ENCODE measurements at places on chromosomes 3 and 15. TPM values are rescaled to one million over a fixed set of nuclear protein-coding genes. Genes with fewer than 3 reads are reported as not detected.

DNA sequence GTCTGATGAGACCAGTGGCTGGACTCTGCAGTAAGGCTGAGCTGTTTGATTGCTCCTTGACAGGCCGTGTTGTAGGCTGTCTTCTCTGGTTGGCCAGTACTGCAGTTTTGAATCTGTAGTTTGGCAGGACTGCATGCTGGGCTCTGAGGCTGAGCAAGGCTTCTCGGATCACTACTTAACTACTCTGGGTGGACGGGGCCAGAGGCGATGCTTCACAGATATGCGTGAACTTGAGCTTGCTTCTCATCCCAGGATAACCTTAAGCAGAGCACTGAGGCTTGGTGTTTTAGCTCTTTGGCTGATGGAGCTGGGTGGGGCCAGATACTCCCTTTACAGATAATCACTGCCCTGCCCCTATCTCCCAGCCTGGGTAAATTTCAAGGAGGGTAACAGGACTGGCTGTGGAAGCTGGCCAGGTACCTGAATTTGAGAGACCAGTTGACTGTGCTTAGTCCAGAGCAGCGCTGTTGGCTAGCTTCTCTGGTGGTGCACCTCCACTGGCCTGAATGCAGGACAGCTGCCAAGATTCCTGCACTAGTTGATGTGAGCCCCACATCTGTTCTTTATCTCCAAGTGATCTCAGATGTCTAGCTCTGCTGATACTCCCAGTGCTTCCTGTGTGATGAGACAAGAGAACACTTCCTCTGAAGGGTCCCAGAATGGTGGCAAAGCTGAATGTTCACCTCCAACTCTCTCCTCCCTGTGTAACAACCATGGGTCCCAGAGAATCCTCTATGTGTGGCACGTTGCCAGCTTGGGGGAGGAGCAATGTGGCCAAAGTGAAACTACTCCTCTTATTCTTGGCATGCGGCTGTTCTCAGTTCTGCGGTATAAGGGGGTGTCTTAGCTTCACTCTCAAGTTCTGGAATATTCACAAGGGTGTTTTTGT, 37.9 kb downstream of the RPL39L start:
- DNase-seq, result peak; percentile 58

DNA sequence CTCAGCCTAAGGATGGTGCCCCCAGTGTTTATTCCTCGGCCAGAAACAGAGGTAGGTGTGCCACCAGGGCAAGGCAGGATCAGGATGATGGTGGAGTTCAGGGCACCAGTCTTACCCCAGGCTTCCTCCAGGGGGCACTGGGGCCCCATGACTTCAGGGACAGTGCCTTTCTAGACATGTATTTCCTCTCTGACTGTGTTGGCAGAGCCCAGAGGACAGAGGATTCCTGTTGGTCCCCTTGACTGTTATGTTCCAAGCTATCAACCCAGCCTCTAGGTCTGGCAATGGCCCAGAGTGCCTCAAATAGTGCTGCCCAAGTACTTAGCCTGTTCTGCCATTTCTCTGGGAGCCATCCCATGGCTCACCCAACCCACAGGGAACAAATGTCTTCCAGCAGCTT, 2.8 kb downstream of the HEMK1 start:
- peak; percentile 59 for DNase-seq

DNA sequence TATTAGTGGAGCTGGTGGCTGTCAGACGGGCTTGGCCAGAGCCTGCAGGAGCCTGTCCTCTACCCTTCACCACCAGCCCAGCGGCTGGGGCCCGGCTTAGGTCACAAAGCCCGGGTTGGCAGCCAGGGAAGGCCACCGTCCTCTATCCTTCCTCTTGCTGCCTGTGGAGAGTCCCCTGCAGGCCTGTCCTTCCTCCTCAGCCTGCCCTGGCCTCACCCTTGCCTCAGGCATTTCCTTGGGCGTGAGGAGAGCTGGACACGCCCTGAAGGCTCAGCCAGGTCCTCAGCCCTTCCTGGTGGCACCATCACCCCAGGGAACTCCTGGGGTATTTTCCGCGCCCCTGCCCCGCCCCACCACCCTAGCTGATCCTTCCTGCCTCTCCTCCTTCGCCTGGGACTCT, 7.7 kb downstream of the CHAC1 start:
- peak; percentile 65 for DNase-seq

DNA sequence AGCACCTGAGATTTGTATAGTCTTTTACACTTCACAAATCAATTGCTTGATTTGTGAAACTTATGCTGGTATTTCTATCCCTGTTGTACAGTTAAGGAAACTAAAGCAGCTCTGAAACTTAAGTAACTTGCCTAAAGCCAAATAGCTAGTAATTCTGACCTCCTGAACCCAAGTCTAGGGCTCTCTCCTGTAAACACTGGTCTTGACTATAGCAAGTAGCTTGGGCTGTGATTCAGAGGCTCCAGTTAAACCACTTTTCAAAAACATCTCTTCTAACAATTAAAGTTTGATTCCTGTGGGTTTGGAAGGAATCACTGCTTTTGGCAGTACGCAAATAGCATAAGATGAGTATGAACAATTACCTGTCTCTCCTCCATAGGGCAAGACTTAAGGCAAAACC, 18.5 kb upstream of the CMTM8 start:
- DNase-seq, result no peak

BMF gene
- total RNA-seq, result 0.83 TPM

SMCO1 gene
- not detected for total RNA-seq

- DNase-seq, result no peak
These were observed 128.6 kb downstream of the DCLK3 start for GRCh38 chr3:36635731-36636130.

- DNase-seq, result no peak
These were observed 961 bp downstream of the HAPLN3 start for GRCh38 chr15:88894348-88894818.

DNA sequence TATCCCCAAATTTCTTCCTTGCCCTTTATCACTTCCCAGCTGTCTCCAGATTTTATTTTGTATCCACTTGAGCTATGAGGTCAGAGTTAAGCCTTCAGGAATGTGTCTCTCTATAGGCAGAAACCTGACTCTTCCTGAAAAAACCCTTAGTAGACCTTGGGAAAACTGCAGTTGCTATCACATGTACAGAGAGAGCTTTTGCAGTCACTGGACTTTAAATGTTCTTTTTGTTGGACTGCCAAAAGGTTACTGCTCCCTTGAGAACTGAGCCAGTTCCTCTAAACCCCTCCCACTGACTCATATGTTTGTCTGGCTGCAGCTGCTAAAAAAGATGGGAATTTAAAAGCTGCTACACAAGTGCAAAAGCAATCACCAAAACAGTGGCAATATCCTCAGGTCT, 169.1 kb upstream of the CCDC54 start:
- DNase-seq, result peak; percentile 98

DNA sequence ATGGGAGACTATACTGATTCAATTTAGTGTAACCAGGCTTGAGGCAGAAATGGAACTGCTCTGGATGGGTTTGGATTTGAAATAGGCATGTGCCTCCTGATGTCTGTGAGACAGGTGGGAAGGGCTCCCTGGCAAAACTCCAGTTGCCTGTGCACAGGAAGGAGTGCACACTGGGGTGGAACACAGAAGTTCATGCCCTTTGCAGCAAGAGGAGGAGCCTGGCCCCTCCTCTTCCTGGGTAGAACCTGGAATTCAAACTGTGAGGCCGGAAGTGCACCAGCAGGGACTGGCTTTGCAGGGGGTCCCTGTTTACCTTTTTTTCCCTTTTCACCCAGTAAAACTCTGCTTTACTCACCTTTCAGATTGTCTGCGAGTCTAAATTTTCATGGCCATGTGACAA, 99.9 kb downstream of the GMPS start:
- DNase-seq, result no peak

CIDEC gene
- not detected for total RNA-seq

TICRR gene
- 6.4 TPM for total RNA-seq

DNA sequence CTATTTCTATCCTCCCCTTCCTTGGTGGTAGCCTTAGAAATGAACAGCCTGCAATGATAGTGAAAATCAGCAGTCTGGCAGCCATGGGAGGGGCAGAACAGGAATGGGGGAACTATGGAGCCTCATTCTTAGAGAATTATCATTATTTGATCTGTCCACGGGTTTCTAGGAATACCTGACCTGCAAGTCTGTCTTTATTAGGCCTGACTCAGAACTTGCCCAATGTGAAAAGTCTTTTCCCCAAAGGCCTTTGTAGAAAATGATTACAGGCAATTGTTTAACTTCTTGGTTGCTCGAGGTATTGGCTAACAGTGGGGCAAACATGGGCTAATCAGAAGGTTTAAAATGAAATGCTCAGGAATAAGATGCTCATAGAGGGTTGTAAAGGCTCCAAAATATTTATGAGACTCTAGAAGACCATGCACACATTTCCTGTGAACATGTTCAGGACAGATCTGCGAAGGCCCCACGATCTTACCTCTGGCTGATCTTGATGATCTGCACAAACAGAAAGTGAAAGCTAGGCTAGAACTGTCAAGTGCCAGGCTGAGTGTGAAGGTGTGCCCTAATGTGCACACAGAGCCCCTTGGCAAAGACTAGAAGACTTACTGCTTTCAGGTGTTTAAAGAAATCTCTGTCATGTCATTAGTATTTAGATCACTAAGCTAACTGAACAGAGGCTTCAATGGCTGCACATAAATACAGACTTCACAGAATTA, 39.6 kb upstream of the LAMP3 start:
- no peak for DNase-seq

- no peak for DNase-seq
These were observed 343.2 kb downstream of the UNC13C start for GRCh38 chr15:54321426-54321825.

RASGRP1 gene
- 1.5 TPM for total RNA-seq

MYRIP gene
- not detected for total RNA-seq

GRCh38 chr15:22810853-22811338, 24.5 kb downstream of the NIPA1 start:
- no peak for DNase-seq

- no peak for DNase-seq
These were observed 46.7 kb downstream of the ARNT2 start for GRCh38 chr15:80450811-80451321.

ONECUT1 gene
- not detected for total RNA-seq

SHC4 gene
- 0.84 TPM for total RNA-seq

GRCh38 chr15:74203914-74204431, 1.4 kb upstream of the STRA6 start:
- peak; percentile 80 for DNase-seq

DNA sequence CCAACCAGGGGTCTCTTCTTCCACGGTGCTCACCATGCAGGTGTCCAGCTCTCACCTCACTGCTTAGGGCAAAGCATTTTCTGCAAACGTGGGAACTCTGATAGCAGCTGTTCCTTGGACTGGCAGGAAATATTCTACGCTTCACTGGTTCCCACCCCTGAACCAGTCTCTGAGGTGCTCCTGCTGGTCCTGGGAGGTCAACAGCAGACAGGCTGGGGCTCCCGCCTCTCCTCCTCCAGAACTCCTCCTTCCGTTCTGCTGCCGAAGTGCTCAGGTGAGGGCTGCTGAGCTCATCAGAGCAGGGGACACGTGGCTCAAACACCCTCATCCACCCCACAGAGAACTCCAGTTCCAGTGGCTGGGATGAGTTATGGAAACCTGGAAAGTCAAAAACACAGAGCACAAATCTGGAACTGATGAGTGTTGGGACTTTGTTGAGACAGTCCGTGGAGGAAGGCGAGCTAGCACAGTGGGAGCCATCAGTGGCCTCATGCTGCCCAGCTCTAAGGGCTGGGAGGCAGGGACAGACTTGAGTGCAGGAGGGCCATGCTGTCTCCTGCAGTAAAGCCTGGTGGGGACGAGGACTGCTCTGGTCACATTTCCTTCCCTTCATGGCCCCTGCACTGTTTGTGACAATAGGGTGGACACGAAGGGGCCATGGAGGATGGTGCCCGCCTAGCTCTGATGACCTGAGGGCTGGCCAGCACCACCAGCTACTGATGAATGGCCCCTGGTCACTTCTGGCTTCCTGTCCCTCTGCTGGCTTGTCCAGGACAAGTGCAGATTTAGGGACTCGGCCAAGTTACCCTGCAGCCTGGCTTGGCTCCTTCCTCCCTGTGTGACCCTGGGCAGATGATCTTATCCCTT, 137.8 kb downstream of the KLF13 start:
- DNase-seq, result no peak

PLCB2 gene
- not detected for total RNA-seq

ASB14 gene
- total RNA-seq, result not detected

MB21D2 gene
- 99.1 TPM for total RNA-seq

DNA sequence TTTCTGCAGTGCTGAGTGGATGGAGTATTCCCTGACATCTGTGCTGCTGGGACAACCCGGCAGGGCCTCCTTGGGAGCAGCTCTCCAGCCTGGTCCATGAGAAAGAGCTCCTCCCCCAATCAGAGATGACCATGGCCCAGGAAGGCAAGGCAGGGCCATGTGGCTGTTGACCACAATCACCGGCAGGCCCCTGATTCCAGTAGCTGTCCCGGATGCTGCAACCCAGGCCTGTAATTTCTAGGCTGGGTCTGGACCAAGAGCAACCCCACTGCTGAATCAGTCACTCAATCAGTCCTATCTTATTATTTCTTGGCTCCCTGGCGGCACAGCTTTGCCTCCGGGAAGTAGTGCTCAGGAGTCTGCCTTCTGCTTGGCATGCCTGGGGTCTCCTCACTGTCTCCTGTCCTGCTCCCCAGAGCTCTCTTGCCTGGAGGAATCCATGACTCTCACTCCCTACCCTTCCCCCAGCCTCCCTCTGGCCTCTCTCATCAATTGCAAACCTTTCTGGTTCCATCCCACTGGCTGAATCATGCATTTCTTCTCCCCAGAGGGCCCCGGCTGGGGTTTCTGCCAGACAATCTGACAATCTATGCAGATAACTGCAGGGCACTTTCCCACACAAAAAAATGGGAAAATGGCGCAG, 32.6 kb upstream of the ITGA11 start:
- no peak for DNase-seq

- DNase-seq, result no peak
These were observed 12.8 kb downstream of the DCUN1D1 start for GRCh38 chr3:182967218-182968204.

GRCh38 chr3:53160061-53160659, 849 bp upstream of the PRKCD start:
- DNase-seq, result no peak

DNA sequence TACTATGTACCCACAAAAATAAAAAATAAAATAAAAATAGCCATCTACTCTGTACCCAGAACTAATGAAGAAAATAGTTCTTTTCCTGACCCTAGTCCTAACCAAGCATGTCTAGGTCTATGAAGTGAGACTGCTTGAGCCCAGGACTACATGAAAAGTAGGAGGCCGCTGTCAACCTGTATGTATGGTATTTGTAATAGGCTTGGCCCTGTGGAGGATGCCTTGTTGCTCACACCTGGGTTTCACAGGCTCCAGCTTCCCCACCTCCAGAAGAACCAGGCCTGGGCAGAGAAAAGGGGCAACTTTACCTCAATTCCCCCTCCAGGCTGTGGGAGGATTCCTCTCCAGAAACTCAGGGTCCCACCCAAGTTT, 6.8 kb upstream of the PKM start:
- peak; percentile 44 for DNase-seq

DNA sequence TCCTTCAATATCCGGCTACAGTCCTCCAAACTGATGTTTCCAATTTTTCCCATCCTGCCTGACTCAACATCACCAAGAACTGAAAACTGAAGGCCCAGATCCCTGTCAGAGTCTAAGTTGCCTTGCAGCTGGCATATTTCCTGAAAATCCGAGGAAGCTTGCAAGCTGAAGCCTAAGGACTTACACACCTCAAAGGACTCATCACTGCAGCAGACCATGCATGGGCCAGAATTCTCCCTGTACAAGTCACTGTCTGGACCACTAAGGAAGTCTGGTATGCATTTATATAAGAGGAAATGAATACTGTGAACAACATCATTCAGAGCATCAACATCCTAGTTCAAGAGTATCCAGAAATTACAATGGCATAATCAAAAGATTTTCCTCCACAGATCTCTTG, 548.8 kb upstream of the MDFIC2 start:
- no peak for DNase-seq

- no peak for DNase-seq
These were observed 35.4 kb downstream of the CP start for GRCh38 chr3:149186219-149186618.

HGD gene
- total RNA-seq, result not detected

Data from A172 (cell line).